ENCODE measurements at places on chromosomes 2 and 18.

DNA sequence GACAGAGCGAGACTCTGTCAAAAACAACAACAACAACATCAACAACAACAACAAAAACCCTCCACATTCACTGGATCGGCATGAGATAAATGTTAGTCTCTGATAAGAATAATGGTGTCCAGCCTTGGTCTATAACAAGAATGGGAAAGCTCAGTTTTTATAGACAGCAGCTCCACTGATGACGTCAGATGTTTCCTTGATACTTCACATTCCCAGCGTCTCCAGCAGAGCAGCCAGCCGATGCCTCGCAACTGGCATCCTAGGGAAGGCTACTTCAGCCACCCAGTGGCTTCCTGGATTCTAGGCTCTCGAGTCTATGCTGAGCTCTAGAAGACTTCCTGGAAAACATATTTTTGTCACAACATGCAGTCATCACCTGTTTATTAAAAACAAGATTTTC, 271.4 kb upstream of the SMIM21 start:
- DNase-seq, result no peak

DNA sequence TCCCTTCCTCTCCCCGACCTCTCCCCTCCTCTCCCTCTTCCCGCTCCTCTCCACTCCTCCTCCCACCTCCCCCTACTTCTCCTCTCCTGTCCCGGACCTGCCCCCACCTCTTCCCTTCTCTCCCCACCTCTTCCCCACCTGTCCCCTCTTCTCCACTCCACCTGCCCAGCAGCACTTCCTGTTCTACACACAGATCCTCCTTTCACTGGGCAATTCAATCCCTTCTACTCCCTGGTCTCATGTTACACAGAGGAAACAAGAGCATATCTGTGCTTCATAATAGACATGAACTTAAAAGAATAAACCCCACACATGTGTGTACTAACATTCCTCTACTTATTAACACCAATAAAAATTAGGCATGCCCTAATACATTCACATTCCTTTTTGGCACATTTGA, 34.8 kb downstream of the TIMM21 start:
- DNase-seq, result no peak

DNA sequence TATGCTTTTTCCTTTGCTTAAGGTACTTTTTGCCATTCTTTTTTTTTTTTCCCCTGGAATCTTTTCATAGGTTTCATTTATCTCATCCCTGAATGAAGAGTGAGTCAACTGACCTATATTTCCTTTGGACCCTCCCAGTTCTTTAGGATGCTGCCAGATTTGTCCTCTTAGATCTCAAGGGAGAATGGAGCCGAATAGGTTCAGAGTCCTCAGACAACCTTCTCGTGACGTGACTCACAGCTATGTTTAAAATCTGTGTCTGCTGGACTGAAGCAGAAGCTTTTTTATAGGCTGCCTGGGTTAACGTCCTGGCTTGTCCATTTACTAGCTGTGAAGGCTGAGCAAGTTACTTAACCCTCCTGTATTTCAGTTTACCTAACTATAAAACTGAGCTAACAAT, 358.6 kb downstream of the DLGAP1 start:
- DNase-seq, result no peak

- DNase-seq, result no peak
Measured at GRCh38 chr2:8152392-8153257, 529.2 kb upstream of the ID2 start.

GRCh38 chr2:233565685-233566140, 869 bp downstream of the USP40 start:
- DNase-seq, result peak; percentile 2

- DNase-seq, result no peak
Measured at GRCh38 chr2:165587335-165587938, 117.9 kb downstream of the CSRNP3 start.

DNA sequence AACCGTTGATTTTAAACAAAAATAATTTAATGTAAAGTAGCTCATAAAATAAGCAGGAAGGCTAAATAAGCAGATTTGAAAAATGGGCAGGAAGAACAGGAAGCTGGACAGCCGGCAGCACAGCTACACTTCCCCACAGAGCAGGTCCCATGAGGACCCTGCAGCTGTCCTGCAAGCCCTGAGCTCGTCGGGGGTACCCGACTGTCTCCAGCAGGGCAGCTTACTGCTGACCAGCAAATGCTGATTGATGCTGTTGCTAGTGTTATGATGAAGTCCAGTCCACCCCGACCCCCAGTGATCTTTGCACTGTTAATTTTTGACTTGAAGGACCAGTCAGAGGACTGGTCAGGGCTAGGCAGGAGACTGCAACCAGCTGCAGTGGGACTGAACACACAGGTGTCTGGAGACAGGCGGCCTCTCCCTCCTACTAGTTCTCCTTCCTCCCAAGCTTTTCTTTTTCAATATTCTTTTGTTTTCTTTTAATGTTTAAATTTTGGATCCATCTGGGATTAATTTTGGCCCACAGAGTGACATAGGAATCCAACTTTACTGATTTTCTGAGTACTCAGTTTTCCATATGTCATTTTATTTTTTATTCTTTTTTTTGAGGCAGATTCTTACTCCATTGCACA, 27.7 kb downstream of the POLE4 start:
- no peak for DNase-seq

DNA sequence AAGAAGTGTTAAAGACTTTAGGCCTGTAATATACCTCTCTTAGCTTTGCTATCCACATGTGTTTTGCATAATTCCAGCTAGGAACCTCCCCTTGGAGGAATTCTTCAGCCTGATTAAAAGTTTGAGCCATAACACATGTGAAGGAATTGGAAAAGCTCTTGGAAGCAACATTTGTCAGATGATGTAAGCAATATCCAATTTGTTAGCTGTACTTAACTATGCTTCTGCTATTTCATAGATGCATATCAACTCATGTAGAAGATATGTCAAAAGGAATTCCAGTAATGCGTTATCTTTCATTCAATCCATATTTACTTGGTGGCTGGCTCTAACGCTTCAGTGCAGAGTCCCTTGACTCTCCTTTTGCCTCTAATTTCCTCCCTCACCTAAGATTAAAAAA, 46.2 kb downstream of the PKP4 start:
- no peak for DNase-seq

DNA sequence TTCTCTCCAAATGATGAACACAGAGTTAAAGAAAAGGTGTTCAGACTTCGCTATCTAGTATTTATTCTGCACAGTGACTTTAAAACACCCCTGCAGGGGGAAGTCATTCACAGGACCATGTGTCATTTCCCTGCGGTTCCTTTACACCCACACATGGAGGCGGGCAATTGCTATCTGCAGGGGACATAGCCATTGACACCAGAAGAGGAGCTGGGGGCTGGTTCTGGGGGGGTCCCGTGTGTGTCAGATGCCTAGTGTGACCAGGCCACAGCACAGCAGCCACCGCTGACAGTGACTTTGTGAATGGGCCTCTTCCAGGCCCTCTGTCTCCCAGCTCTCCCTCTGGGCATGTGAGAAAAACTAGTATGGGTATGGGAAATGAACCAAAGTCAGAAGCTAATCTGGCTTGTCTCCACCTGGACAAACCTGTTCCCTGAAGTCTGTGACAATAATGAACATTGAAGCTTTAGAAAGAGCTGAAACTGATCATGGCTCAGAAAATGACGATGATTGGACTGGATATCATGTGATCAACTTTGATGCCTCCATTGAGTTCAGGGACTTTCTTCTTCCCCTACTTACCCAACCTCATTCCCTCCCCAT, 7.5 kb upstream of the GBX2 start:
- DNase-seq, result no peak

- no peak for DNase-seq
Measured at GRCh38 chr2:180962727-180963314, 17.6 kb upstream of the UBE2E3 start.

DNA sequence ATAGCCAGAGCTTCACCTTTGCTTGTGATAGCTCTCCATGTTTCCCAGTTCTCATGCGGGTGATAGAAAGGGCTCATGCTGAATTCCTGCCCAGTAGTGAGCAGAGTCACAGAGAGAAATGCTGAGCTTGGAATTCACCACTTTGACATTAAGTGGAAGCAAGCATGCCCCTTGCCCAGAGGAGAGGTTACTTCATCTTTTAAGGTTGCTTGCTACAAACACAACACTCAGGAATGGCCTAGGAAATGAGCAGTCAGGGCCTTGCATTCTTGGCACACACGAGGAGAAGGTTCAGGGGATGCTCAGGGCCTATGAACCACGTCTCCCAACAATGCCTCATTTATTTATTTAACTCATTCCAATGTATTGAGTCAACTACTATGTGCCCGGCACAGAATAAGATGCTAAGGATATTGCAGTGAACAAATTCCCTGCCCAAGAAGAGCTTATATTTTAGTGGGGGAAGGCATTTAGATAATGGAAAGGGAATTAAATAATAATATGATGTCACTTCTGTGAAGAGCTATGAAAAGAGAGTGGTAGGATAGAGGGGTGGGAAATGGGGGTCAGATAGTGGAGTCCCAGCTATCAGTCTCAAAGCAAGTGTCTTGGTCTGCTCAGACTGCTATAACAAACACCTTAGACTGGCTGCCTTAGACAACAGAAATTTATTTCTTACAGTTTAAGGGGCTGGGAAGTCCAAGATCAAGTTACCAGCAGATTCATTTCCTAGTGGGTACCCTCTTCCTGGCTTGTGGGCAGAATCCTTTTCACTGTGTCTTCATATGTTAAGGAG, 42.1 kb downstream of the DDX18 start:
- no peak for DNase-seq

- DNase-seq, result no peak
Measured at GRCh38 chr2:222959358-222959757, 92.6 kb upstream of the KCNE4 start.

DNA sequence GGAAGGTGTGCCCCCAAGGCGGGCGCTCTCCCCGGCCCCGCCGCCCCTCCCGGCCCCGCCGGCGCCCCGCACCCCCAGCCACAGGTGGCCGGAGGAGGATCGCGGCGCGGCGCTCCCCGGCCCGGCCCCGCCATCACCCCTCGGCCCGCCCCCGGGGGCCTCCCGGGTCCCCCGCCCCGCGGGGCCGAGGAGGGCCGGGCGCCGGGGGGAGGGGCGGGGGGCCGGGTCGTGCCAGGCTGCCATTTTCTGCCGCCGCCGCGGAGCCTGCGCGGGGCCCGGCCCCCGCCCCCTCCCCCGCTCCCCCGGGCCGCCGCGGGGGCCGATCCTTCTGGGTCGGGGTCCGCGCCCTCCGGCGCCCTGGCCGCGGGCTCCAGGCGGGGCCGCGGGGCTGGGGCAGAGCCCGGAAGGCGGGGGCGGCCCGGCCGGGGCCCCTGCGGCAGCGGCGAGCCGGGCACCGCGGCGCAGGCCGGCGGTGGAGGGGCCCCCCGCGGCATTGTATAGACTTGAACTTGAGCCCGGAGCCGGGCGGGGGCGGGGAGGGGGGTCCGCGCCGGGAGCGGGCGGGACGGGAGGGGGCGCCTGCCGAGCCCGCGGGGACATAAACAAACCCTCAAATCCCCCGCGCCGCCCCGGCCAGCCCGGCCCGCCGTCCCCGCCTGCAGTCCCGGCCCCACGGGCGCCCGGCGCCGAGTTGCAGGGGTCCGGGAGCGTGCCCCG, 556 bp downstream of the DNMT3A start:
- DNase-seq, result no peak

GRCh38 chr2:150126839-150127238, 360.6 kb downstream of the RND3 start:
- no peak for DNase-seq

DNA sequence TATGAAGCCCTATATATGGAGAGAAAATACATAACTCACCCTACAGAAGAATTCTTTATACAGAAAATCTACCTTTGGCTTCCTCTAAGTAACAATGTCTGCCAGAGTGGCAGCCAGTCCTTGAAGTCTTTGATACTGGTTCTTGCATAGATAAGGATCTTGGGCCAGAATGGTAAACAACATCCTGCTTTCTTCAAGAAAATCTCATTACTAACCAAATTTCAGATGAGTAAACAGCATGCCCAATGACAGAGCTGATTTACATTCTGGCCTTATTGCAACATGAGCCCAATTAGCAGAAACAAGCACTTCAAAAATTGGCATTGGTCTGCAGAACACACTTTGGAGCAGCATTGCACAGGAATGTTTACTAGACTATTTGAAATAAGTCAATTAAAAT, 336.5 kb upstream of the ST6GAL2 start:
- no peak for DNase-seq

DNA sequence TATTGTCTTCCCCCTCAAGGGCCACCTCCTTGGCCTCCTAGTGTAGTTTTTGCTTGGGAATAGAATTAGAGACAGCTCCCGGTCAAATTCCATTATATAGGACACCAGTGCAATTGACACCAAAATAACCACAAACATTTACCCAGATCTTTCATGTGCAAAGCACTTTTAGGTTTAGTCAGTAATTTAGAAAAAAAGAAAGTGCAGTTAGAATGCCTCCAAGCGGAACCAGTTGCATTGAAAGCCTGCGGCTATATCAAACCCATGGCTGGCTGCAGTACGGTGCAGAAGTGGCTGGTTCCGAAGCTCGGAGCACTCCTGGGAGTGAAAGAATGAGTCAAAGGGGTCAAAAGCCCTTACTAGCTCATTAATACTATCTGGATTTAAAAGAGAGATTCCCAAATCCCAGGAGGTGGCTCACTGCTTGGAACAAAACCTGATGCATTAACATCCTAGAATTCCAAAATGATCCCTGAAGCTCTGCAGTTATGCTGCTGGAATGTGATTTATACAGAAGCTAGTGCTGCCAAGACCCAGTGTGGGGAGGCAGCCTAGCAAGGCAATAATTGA, 432.2 kb upstream of the KLHL29 start:
- DNase-seq, result no peak

DNA sequence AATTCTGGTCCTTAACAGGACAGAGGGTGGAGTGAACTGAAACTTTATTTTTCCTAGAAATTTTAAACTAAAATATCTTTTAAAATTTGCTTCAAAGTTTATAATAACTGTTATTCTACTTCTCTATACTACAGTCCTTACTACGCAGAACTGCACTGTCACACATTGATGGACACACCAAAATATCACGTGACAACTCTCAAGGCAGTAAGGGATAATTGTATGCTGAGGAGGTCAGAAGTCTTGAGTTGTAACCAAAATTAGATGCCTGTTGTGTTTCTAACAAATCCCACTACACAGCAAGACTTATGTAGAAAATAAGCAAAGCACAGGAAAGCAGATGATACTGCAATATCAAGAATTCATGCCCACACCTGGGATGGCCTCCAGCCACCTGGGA, 76.3 kb downstream of the CHST9 start:
- DNase-seq, result no peak

DNA sequence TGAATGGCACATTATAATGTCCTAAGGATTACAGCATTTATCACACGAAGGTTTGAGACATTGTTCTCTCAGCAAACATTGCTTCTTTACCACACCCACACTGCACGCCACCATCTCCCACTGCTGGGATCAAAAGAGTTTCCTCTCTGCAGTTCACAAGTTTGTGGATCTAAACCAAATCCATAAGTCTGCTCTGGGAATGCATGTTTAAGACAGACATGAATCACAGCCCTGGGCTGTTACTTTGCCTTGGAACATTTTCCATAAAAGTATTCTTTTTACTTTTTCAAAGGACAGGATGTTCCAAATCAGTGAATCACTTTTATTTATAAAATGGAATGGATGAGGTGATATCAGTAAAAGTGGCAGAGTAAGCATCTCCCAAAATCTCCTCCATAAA, 36.1 kb downstream of the STPG4 start:
- DNase-seq, result no peak

GRCh38 chr2:201093573-201093972, 21.8 kb downstream of the NDUFB3 start:
- DNase-seq, result peak; percentile 27
